ENCODE measurements at places on chromosomes 7 and 10. TPM values are rescaled to one million over a fixed set of nuclear protein-coding genes. Genes with fewer than 3 reads are reported as not detected.
A peak's percentile ranks its signal among the peaks of the same experiment; 100 is the strongest.

GRCh38 chr10:127921753-127922145, 14.8 kb downstream of the PTPRE start:
- no peak for DNase-seq

GRCh38 chr7:130290745-130291144, 2.2 kb upstream of the CPA4 start:
- DNase-seq = no peak

The ACSL5 gene
- total RNA-seq = 64.4 TPM

The ACHE gene
- not detected for total RNA-seq

DNA sequence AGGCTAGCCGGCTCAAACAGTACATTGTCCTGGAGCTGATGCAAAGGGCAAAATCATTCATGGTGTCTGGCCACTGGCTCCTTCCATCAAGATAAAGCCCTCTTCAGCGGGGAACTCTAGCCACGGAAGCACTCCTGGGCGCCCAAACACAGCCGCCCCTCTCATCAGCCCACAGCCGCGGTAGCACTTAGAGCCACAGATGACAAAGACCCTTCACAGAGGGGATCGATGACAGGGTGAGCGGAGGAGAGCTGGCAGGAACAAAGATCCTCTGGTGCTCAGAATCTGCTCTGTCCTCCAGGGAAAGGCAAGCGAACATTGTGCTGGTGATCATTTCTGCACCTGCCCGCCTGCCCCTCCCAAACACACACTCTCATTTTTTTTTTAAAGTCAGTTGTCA, 222.2 kb upstream of the NRP1 start:
- no peak for DNase-seq

The FAM131B gene
- total RNA-seq = 2.6 TPM

DNA sequence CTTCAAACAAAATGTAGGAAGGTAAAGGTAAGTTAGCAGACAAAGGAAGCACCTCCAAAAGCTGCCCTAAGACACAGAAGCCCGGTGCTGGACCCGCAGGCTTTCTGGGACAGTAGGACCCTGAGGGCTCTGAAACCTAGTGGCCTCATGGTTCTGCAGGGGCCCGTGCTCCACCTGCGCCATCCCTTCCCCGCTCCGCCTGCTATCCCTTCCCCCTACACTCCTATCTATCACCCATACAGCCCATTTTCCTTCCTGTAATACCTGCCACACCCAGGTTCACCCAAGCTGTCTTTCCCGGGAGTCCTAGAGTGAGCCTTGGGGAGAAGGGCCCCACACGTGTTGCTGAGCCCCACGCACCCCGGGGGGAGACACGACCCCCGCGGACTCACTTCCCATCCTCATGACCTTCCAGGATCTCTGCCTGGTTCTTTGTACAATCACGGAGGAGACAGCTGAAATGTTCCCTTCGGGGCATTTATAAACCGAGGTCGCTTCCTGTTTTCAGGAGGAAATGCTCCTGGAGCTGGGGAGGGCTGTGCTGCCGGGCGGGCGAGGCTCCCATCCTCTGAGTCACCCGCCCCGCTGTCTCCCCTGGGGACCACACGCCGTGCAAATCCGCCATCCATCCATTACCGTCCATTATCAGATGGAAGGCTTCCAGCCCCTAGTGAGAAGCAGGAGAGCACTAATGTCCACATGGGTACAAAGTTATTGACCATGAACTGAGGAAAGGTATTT, 251.7 kb upstream of the PITRM1 start:
- no peak for DNase-seq

DNA sequence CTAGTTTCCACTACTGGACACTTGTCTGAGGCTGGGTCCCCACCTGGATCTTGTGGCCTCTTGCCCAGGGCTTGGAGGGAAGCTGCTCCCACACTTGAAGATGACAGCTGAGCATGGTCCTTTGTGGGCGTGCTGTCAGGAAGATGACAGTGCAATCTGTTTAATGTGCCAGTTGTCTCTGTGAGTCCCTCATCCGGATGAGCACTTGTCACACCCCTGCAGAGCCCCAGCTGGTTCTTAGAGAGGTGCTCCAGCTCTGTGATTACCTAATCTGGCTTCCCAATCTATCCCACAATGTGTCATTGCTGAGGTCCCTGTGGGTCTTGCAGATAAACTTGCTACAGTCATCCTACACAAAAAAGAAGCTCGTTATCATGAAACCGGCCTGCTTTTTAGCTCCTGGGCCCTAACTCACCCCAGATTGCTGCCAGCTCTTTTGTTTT, 34.8 kb upstream of the CCSER2 start:
- DNase-seq = peak; percentile 77

- no peak for DNase-seq
Observed at GRCh38 chr10:4315551-4315950, 510.5 kb upstream of the AKR1E2 start.

The GPR26 gene
- total RNA-seq = not detected

DNA sequence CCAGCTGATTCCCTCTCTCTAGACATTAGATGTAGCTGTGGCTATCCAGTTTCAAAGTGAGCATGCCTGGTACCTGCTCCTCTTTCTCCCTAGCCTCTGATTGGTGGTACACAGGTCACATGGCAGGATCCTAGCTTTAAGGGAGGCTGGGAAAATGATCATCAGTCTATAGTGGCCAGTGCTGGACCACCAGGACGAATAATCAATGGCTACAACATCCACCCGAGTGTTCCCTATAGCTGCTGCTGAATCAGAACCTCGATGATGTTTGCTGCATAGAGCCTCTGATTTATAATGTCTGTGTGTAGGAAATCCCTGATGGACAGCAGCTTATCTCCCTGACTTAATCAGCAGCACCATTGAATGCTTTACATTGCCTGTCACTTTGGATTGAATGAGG, 28.9 kb upstream of the LMTK2 start:
- DNase-seq = no peak

The PTPN20 gene
- 1.1 TPM for total RNA-seq

GRCh38 chr10:7826971-7827370, 8.7 kb downstream of the TAF3 start:
- DNase-seq = no peak

GRCh38 chr7:88291398-88292173, 15.1 kb downstream of the STEAP4 start:
- no peak for DNase-seq

- DNase-seq = no peak
Observed at GRCh38 chr7:88396295-88396947, 89.7 kb upstream of the STEAP4 start.

- DNase-seq = no peak
Observed at GRCh38 chr10:108905821-108906220, 1017.5 kb downstream of the XPNPEP1 start.

- peak; percentile 56 for DNase-seq
Observed at GRCh38 chr7:151631570-151631952, 111.9 kb upstream of the RHEB start.

DNA sequence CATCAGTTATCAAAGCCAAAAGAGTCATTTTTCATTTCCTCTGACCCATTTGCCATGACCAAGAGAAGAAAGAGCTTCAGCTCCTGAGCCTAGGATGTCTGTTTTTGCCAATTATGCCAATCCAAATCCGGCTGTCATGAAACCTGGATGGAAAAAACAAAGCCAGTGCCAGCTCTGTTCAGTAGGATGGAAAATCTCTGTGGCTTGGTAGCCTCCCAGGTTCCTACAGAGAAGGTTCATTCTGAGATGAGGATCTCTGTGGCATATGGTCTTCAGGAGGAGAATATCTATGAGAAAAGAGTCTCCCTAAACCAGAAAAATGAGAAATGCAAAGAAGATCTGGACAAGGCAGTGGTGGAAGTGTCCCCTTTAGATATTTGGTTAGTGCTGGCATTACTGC, 475.4 kb downstream of the CNTNAP2 start:
- DNase-seq = no peak

DNA sequence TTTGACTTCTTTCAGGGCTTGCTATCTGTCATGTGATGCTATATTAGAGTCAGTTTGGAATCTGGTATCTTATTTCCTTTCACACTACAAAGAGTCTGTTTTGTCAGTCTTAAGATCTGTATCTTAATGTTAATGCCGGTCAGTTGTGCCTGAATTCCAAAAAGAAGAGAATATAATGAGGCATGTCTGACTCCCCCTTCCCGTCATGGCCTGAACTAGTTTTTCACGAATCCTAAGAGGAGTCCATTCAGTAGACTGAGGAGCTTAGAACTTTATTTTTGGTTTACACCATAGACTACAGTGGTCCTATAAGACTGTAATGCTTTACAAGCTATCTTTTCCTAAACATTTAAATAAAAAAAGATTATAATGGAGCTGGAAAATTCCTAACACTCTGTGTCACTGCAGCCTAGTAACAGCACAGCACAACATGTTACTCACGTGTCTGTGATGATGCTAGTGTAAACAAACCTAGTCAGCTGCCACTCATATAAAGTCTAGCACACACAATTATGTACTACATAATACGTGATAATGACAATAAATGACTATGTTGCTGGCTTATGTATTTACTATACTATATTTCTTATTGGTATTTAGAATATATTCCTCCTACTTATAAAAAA, 50.6 kb downstream of the VPS41 start:
- no peak for DNase-seq

The GATA3 gene
- total RNA-seq = 83.4 TPM

The NEUROG3 gene
- total RNA-seq = not detected

DNA sequence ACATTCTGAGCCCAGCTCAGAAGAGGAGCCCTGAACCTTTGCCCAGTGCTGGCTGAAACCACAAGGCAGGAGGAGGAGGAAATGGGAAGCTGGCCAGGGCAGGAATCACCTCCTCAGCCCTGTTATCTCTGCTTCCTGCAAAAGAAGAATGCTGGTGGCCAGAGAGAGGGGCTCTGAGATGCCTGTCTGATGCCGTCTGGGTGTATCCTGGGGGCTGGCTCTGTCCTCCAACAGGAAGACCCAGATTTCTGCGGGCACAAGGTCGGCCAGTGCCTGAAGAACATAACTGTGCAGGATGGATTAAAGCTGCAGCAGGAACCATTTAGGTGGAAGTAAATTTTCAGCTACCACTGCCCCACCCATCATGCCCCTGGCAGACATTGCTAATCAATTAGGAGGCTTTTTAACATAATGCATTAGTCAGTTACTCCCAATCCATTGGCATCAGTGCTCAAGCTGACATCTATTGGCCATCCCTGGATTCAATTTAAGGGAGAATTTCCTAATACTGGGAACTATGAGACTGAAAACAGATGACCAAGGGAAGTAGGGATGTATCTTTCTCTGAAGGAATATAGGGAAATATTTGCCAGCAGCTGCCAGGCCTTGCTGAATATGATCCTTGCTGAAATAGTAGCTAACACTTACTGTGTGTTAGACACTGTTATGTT, 67.7 kb downstream of the COL13A1 start:
- no peak for DNase-seq

The HOXA2 gene
- total RNA-seq = not detected

The TAS2R5 gene
- total RNA-seq = 1.4 TPM

GRCh38 chr7:155818820-155819168, 6.5 kb upstream of the SHH start:
- DNase-seq = no peak

DNA sequence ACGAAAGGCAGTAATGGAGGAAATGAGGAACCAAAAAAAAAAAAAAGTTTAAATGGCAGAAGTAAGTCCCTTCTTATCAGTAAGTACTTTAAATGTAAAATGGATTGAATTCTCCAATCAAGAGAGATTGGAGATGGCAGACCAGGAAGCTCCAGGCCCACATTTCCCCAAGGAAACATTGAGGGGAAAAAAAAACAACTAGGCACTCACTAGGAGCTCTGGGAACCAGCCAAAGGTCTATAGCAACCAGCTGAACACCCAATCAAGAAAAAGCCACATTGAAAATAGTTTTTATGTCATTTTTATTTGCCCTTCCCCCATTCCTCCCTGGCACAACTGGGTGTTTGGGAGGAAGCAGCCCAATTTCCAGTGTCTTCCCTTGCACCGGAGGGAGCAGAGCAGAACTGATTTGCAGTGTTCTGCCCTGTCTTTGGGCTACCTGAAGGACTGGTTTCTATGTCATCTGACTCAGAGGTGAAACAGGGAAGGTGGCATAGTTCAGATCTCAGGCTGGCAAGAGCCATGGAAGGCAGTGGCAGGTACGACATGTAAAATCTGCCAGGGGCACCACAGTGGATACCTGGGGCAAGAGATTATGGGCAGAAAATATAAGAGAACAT, 121.9 kb downstream of the SMURF1 start:
- DNase-seq = no peak

- DNase-seq = no peak
Observed at GRCh38 chr10:31132681-31133244, 101.1 kb upstream of the ZNF438 start.

GRCh38 chr7:85156661-85157208, 30.1 kb downstream of the SEMA3D start:
- DNase-seq = no peak

DNA sequence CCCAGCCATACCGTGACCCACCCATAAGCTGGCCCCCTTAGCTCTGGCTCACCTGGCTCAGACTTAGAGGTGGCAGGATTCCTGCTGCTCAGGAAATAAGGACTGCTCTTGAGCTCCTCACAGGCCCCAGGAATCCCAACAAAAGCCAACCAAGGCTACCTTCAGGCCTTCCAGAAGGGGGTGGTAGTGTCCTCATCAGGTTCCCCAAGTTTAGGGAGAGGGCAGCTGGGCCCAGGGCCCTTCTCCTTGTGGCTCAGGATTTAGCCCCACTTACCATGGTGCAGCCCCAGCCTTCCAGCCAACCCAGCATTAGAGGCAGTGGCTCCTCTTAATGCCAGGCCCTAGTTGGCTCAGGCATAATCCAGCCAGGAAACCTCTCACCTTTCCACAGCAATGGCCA, 23.5 kb downstream of the NPFFR1 start:
- no peak for DNase-seq

The OR2A42 gene
- not detected for total RNA-seq

- no peak for DNase-seq
Observed at GRCh38 chr7:98771519-98771918, 98.3 kb downstream of the TMEM130 start.

- no peak for DNase-seq
Observed at GRCh38 chr10:64080071-64080470, 558.9 kb downstream of the REEP3 start.

The CYP2W1 gene
- not detected for total RNA-seq

All from activated CD8-positive, alpha-beta memory T cell treated with anti-CD3 and anti-CD28 coated beads, Interleukin-2, amount 10 ng/mL, durations not matched to agents 7 days and 5 days (primary cell).